ENCODE measurements at places on chromosomes 16 and 17.

DNA sequence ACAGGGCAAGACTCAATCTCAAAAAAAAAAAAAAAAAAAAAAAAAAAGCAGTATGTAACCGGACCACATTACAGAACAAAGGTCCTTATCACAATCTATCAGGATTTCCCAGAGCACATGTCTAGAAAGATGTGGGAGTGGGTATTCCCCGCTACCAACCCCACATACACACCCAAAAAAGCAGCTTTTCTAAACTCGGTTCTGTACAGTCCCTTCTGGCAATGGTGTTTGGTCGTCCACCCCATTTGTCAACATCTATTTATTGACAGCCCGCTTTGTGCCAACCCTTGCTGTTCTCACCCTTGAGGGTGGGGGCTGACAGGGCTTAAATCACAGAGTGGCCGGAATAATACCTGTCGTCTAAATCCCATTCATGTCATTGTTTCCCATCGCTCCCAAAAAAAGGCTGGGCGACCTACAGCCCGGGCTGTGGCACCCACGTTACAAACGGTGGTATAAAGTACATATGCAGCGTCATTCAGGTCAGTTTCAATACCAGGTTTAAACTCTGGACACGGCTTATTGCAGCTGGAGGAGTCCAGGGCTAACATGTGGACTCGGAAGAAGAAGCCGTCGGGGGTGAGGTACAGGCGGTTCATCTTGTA lies 3.6 kb downstream of the C17orf58 start:
- no peak for DNase-seq

DNA sequence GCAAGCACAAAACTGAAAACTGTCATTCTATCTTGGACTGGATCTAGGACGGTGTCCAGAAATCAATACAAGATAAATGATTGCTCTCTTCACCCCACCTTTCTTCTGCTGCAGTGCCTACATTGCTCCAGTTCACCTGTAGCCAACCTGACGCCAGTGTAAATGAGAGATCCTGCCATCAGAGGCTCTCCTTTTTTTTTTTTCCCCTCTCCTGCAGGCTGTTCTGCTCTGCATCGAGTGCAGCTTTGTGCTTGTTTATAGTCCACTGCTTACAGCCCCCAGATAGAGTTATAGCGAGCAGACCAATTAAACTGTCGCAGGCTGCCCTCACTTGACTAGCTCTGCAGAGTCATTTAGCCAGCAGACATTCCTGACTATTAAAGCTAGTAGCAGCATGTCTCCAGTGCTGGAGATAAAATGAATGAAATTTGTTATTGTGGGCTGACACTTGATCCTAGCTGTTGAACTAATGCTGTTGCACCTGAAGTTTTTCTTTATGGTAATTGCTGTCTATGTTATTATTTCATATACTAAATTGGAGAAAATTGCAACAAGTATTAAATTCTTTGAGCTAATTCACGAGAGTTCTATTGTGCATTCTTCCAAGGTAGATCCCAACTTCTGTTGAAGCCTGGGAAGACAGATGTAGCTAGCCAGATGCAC lies 257.1 kb downstream of the FTO start:
- DNase-seq, result no peak

DNA sequence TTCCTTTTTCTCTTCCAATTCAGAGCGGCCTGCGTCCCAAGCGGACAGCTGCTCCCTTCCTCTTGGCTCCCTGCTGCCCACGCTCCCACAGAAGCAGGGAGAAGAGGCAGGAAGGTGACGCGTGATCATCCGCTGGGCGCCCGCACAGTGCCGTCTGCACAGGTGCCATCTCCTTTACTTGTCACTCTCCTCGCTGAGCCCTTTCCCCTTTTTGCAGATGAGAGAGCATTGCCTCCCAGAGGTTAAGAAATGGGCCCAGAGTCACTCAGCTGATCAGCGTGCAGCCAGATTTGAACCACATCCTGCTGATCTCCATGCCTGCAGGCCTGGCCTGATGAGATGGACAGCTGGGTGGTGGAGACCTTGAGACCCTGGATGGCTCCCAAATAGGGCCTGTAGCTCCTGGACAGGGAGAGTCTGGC lies 299.8 kb downstream of the SEC14L1 start:
- DNase-seq, result no peak

DNA sequence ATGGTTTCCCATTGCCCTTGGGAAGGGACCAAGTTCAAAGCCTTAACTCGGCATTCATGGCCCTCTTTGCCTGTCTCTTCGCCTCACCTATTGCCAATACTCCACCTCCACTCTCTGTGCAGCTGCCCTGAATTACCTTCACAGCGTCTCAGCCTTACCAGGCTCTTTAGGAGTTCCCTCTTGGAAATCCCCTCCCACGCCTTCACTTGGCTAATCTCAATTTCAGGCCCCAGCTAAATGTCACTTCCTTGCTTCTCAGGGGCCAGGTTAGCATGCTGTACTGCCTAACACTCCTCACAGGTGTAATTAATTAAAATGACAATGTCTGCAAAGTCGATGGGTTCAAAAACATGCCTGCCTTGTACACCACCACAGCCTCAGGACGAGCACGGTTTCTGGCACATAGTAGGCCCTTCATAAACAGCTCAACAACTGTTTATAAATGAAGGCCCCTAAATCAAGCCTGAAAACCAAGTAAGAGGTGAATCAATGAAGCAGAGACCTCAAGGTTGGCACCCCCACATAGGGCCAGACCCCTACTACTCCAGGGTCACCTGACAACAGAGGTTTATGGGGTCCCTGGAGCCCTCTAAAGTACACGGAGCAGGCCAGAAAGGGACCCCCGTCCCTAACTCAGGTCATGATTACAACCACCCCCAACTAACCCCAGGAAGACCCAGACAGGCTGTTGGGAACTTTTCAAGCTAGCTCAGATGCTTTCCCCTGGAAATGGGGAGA lies 11.2 kb upstream of the EEF2K start:
- DNase-seq, result no peak

DNA sequence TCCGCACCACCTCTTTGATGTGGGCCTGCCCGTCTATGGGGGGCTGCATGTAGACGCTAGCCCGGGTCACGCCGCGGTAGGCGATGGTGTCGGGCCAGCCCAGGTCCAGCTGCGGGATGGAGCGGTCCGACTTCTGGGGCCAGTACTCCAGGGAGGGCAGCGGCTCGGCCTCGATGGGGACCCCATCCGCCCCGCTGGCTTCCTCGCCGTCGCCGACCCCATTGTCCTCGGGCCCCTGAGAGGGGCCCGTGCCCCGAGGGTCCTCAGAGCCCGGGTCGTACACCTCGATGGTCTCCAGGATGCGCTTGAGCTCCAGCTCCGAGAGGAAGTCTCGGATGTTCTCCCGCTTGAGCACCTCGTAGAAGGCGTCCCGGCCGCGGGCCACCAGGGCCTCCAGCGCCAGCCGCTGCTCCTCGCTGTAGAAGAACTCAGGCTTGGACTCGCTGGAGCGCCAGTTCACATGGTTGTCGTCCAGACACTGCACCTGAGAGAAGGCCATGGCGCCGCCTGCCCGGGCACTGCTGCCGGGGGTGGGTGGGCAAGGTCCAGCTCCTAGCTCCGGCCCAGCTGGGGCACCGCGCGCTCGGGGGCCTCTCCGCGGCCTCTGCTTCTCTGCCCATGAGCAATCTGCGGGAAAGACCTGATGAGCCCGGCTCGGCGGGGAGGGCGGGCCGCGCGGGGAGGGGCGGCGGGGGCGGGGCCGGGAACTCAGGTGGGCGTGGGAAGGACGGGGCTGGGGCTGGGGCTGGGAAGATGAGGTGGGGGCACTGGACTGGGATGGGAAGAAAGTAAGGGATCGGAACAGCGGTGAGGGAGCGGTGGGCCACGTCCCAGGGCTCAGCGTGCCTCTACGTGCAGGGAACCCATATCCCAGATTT lies 782 bp downstream of the FAM83G start:
- peak; percentile 72 for DNase-seq

GRCh38 chr17:27519550-27519949 lies 63.3 kb downstream of the KSR1 start:
- DNase-seq, result no peak

GRCh38 chr17:17750881-17751280 lies 69.6 kb downstream of the RAI1 start:
- DNase-seq, result no peak

GRCh38 chr17:3888343-3889171 lies 4.3 kb downstream of the CAMKK1 start:
- DNase-seq, result peak; percentile 54

- no peak for DNase-seq
Observed at GRCh38 chr16:23080329-23080728, 68.9 kb downstream of the USP31 start.

DNA sequence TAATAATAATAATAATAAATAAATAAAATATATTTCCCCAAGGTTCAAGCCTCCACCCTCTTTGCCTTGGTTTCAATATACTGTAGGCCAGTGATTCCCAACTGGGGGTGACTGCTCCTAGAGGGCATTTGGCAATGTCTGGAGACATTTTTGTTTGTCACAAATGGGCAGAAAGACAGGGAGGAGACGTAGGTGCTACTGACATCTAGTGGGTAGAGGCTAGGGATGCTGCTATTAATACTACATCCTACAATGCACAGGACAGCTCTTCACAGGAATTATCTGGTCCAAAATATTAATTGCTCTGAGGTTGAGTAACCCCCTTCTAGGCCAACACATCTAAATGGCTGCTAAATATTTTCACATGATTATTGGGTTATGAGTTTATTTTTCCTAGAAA lies 12.8 kb upstream of the PRR14 start:
- DNase-seq, result no peak

DNA sequence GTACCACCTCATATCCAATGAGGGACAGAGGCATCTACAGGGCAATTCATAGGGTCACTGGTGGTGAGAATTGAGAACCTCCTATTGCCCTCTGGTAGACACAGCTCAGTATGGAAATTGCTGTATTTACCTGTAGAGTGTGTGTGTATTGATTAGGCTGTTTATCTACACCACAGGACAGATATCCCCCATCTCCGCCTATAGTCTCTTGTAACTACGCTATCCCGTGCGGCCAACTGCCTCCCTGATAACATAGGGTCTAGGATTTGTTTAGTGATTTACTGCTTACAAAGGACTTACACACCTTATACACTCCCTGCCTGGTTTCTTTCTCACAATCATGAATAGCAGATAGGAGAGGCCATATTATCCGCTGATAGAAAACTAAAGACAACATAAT lies 1.7 kb upstream of the STAT3 start:
- DNase-seq, result peak; percentile 60

- no peak for DNase-seq
Observed at GRCh38 chr17:55177159-55177854, 87.5 kb upstream of the HLF start.

DNA sequence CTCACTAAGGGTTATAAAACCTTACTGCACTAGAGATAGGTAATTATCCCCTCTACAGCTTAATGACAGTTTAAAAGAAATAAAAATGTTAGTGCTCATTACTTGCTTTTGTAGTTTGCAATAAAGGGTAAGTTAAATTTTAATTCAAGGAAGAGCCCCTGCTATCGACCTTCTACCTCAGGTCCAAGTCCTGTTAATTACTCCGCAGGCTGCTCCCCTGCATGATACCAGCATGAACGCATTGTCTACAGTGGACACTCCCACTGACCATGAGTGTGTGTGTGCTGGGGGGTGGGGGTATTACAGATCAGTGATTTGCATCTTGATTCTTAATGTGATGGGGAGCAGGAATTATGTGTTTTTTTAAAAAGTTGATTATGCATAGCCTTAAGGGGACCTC lies 103.1 kb downstream of the AATF start:
- DNase-seq, result peak; percentile 95
